ENCODE measurements at places on chromosomes 3 and 15.
A peak's percentile ranks its signal among the peaks of the same experiment; 100 is the strongest.

DNA sequence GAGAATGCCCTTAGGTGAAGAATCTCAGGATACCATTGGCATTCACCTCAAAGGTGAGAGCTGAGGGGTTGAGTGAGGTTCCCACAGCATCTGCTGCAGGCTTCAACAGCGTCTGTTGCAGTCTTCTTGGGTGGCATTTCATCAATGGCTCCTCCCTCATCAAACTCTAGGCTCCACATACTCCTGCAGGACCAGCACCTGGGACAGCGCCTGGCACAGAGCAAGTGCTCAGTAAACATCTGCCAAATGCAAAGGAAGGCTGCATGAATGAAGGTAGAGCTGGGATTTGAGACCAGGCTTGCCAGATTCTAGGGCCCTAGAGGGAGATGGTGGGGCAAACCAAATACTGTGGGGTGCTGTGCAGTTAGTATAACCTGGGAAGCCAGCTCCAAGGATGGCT is 9.6 kb downstream of the TRH start:
- no peak for DNase-seq

DNA sequence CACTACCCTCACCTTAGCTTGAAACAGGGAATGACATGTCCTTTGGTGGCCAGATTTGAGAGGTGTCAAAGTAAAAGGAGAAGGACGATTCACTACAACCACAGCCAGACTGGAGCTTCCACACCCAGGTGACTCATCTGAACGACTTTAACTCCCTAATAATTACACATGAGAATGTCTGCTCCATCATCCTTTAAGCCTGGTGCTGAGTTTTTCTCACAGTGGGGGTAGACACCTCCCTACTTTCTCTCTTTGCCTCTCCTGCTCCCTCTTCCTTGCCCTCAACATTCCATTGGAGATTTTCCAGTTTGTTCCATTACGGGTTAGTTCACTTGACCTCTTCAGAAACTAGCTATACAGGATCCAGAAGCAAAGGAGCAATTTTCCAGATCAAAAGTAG is 154.3 kb upstream of the BHLHE40 start:
- no peak for DNase-seq

- no peak for DNase-seq
Measured at GRCh38 chr15:33211176-33211808, 16.8 kb upstream of the FMN1 start.

DNA sequence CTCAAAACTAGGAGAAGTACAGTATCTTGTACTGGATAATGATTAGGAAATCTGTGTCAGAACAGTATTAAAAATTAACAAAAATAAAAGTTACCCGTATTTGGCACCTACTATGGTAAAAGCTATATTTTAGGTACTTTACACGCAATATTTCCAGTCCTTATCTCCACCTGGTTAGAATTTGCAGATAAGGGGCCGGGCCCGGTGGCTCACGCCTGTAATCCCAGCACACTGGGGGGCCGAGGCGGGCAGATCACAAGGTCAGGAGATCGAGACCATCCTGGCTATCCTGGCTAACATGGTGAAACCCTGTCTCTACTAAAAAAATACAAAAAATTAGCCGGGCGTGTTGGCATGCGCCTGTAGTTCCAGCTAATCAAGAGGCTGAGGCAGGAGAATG is 28.4 kb downstream of the MKRN2OS start:
- DNase-seq, result no peak

DNA sequence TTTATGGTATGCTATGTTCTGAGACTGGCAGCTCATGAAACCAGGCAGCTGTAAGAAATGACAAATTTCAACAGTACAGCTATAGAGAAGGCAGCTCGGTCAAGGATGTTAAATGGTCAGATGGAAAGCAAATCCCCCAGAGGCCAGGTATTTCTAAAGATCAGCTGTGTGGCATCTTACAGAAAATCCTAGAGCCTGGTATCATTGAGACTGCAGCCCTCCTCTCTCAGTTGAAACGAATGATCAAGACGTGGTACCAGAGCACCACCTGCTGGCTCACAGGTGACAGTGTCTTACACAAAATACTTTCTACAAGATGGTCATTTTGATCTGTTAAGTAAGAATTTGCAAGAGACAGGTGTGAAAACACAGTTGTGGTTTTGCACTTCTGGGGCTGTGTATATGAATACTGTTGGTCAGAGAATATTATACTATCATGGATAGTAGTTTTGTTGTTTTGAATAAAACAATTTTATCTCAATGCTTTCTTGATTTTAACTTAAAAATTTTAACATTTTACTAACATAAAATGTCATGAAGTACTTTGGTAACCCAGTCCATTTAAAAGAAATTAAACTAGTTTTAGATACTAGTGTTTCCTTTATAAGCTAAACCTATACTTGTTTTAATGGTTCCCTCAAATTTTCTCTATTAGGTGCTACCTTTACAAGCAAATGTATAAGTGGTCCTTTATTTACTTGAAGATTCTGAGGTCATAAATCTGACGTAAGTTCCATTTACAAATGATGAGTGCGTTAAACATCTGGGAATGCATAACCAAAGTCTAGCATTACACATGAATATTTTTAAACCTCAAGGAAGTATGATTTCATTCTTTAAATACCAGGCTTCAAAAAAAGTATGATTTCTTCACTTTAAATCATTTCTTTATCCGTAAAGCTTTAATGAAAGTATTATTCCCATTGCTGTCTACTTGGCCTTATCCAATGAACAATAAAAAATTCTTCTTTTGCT is 121.8 kb downstream of the PDZRN3 start:
- DNase-seq, result peak; percentile 15

DNA sequence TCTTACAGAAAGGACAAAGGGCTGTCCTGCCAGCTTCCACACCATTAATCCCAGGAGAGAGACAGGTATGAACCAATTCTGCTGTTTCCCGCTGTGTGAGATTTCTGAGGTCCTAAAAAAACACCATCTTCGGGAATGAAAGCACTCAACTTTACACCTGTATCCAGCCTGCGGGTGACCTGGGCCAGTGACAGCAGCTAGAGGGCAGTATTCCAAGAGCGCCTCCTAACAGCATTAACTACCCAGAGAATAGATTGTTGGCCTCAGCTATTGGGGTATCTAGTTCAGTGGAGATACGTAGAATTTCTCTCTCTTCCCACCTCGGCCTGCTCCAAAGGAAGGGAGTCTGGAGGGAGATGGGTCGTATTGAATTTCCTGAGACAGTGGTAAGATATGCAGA is 55.1 kb downstream of the WDR76 start:
- no peak for DNase-seq

Data from CD8-positive, alpha-beta T cell (primary cell).